ENCODE measurements at places on chromosomes 5 and 9. TPM values are rescaled to one million over a fixed set of nuclear protein-coding genes. Genes with fewer than 3 reads are reported as not detected.

The MYMK gene
- total RNA-seq, result not detected

The CHSY3 gene
- not detected for total RNA-seq

The CD14 gene
- 0.39 TPM for total RNA-seq

The PGM5 gene
- total RNA-seq, result not detected

The GLDC gene
- 1.0 TPM for total RNA-seq

The SPATA9 gene
- total RNA-seq, result not detected

DNA sequence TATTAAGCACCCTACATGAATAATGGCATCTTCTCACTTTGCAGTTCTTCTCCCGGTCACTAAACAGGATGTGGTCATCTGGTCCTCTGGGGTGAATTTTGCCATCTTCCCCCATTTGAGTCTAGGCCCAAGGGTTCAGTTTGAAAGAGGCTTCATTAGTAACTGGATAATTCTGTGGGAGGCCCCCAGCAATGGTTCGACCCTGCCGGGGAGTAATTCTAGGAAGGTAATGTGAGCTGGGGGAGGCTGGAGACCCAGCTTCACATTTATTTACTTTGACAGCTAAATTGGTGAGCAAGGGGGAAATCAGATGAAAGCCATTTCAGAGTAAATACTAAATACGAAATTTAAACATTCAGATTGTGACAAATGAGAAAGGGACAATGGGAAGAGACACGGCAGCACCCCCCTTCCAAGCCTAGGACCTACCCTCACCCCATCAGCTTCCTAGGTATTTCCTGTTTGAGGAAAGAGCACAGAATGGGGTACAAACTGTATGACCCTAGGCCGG, 4.1 kb upstream of the LHX6 start:
- H3K4me3 ChIP-seq, result no peak overlapping the region
- DNase-seq, result no peak
- no peaks in the 10 kb centered on the region for H3K4me1 ChIP-seq
- H3K27me3 ChIP-seq, result peaks cover 15% of the 10 kb centered on the region
- no peaks in the 10 kb centered on the region for H3K36me3 ChIP-seq

DNA sequence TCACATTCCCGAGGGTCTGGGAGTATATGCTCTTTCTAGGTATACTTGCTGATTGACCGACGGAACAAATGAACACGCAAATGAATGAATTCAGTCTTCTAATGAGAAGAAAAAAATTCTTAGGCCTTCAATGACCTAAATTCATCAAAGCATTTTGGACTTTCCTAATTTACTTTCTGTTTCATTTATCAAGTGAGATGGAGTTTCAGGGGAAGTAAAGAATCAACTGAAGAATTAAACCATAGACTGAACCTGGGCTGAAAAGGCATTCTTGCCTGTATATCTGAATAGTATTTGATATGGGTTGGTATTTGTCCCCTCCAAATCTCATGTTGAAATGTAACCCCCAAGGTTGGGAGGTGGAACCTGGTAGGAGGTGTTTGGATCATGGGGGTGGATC, 64.1 kb downstream of the ZFAND5 start:
- H3K36me3 ChIP-seq, result no peaks in the 10 kb centered on the region
- DNase-seq, result no peak
- no peak overlapping the region for H3K4me3 ChIP-seq
- H3K27me3 ChIP-seq, result peaks cover 3% of the 10 kb centered on the region
- no peak overlapping the region for H3K27ac ChIP-seq
- H3K4me1 ChIP-seq, result peaks cover 20% of the 10 kb centered on the region

- peaks cover 16% of the 10 kb centered on the region for H3K4me1 ChIP-seq
- no peaks in the 10 kb centered on the region for H3K27me3 ChIP-seq
- H3K4me3 ChIP-seq, result no peak overlapping the region
- peaks cover 56% of the 10 kb centered on the region for H3K36me3 ChIP-seq
- H3K27ac ChIP-seq, result no peak overlapping the region
- DNase-seq, result no peak
Observed at GRCh38 chr5:55467862-55468551, 66.8 kb downstream of the PLPP1 start.

GRCh38 chr5:76674330-76675066, 41.4 kb upstream of the F2R start:
- H3K27ac ChIP-seq, result no peak overlapping the region
- no peaks in the 10 kb centered on the region for H3K27me3 ChIP-seq
- H3K4me1 ChIP-seq, result no peaks in the 10 kb centered on the region
- H3K4me3 ChIP-seq, result no peak overlapping the region

- DNase-seq, result no peak
- H3K4me1 ChIP-seq, result peaks cover 11% of the 10 kb centered on the region
- no peak overlapping the region for H3K27ac ChIP-seq
- peaks cover 3% of the 10 kb centered on the region for H3K27me3 ChIP-seq
- peaks cover 12% of the 10 kb centered on the region for H3K36me3 ChIP-seq
- H3K4me3 ChIP-seq, result no peak overlapping the region
Observed at GRCh38 chr9:136750526-136750925, 2.2 kb upstream of the LCN6 start.

DNA sequence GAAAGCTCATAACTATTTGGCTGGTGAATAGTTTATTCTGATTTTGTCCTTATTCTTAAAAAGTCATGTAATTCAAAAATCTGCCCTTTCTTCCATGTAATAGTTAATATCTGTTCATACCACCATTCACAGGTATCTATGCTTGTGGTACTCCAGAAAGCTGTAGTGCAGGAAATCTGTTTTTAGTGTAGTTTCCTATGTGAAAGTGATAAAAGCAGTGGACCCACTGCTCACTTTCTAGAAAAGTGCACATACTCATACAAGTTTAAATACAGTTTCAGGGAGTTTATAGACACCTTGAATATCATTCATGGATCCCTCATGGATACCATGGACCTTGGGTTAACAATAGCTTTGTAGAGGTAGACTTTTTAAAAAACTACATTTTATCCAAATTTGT, 20.2 kb downstream of the PBX3 start:
- H3K27ac ChIP-seq, result no peak overlapping the region
- no peak overlapping the region for H3K4me3 ChIP-seq
- no peaks in the 10 kb centered on the region for H3K36me3 ChIP-seq
- H3K4me1 ChIP-seq, result peaks cover 11% of the 10 kb centered on the region

- H3K36me3 ChIP-seq, result no peaks in the 10 kb centered on the region
- H3K27ac ChIP-seq, result no peak overlapping the region
Observed at GRCh38 chr9:37339923-37340322, 82.6 kb upstream of the GRHPR start.

DNA sequence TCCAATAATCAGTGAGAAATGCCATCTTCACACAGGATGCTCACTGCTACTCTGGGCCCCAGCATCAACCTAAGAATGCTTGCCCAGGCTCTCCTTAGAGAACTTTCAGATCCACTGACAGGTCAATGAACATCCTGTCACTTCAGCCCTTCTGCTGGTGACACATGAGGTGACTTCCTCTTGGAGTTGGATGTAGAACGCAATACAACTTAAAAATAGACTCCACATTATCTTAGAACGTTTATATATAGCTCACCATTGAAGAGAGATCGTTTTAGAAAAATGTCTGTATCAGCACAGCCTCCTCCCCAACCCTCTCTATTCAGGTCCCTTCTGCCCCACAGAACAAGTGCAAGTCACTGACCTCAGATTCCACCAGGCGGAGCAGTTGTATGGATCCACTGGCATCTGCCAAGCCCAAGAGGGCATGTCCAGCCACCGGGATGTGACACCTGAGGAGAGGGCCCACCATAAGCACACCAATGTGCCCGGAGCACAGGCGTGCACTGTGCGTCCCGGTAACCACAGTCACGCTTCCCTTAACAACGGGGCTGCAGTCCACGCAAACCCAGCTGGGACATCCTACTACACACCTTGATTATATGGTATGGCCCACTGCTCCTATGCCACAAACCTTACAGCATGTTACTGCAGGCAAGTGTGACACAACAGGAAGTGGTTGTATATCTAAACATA, 2.9 kb downstream of the DPH7 start:
- H3K27me3 ChIP-seq, result no peaks in the 10 kb centered on the region
- peak overlapping the region; percentile 51 for H3K4me3 ChIP-seq
- peak overlapping the region; percentile 15 for H3K27ac ChIP-seq
- no peak for DNase-seq

GRCh38 chr9:8845808-8846207, 1046.2 kb upstream of the DMAC1 start:
- no peaks in the 10 kb centered on the region for H3K36me3 ChIP-seq
- no peaks in the 10 kb centered on the region for H3K27me3 ChIP-seq
- H3K27ac ChIP-seq, result no peak overlapping the region
- H3K4me1 ChIP-seq, result no peaks in the 10 kb centered on the region

DNA sequence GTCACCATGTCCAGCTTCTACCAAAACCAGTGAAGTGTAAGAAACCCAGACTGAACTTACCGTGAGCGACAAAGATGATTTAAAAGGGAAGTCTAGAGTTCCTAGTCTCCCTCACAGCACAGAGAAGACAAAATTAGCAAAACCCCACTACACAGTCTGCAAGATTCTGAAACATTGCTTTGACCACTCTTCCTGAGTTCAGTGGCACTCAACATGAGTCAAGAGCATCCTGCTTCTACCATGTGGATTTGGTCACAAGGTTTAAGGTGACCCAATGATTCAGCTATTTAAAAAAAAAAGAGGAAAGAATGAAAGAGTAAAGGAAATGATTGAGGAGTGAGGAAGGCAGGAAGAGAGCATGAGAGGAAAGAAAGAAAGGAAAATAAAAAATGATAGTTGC, 19.8 kb downstream of the IL7R start:
- peak overlapping the region; percentile 68 for H3K27ac ChIP-seq
- no peaks in the 10 kb centered on the region for H3K27me3 ChIP-seq
- DNase-seq, result no peak
- no peak overlapping the region for H3K4me3 ChIP-seq
- H3K36me3 ChIP-seq, result peaks cover 93% of the 10 kb centered on the region

- DNase-seq, result no peak
- peaks cover 34% of the 10 kb centered on the region for H3K4me1 ChIP-seq
- H3K27me3 ChIP-seq, result no peaks in the 10 kb centered on the region
- no peak overlapping the region for H3K4me3 ChIP-seq
Observed at GRCh38 chr5:82100303-82101077, 128.7 kb downstream of the ATG10 start.

GRCh38 chr5:59583151-59583809, 310.2 kb downstream of the PDE4D start:
- no peak overlapping the region for H3K27ac ChIP-seq
- peaks cover 34% of the 10 kb centered on the region for H3K27me3 ChIP-seq
- no peak for DNase-seq
- H3K4me3 ChIP-seq, result no peak overlapping the region
- H3K4me1 ChIP-seq, result peaks cover 2% of the 10 kb centered on the region
- H3K36me3 ChIP-seq, result no peaks in the 10 kb centered on the region

DNA sequence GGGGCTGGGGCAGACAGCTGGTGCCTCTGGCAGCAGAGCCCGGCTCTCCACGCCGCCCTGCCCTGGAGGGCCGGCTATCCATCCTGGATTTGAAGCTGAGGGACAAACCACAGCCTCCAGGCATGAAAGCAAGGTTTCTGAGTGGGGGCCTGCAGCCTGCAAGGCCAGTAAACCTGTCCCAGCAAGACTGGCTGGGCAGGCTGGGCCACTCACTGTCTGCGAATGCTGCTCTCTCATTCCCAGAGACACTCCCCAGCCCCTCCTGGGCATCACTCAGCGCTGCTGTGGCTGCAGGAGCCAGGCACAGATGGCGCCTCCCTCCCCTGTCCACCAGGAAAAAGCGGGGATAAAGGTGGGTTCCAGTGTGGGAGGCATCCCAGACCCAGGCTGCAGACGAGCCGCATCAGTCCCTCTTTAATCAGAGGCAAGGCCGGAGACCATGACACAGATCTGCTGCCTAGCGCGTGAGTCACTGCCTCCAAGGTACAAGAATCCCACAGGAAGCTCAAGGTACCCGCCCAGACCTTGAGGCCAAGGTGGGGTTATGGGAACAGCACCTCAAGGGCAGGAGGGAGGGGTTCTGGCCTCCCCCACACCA, 118.0 kb downstream of the VAV2 start:
- H3K4me1 ChIP-seq, result peaks cover 10% of the 10 kb centered on the region
- H3K4me3 ChIP-seq, result no peak overlapping the region
- no peaks in the 10 kb centered on the region for H3K36me3 ChIP-seq
- no peak for DNase-seq

DNA sequence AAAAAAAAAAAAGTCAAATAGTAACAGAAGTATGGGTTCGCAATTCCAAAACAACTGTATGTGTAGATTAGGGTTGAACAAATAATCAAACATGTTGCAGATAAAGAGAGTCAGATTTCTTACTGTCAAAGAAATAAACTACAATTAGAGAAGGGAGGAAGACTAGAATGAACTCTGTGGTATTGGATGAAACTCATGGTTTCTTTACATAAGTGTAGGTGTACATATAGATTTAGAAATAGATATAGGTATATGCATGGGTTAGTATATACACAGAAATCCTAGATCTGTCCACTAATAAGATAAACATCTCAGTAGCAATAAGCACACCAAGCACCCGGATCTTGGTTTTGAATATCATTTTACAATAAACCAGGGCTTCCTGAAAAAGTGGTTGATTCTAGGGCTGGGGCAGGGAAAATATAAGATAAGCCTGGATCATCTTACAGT, 21.3 kb downstream of the DTWD2 start:
- H3K4me1 ChIP-seq, result no peaks in the 10 kb centered on the region
- H3K36me3 ChIP-seq, result no peaks in the 10 kb centered on the region
- no peak for DNase-seq
- H3K27me3 ChIP-seq, result peaks cover 3% of the 10 kb centered on the region
- H3K27ac ChIP-seq, result no peak overlapping the region

DNA sequence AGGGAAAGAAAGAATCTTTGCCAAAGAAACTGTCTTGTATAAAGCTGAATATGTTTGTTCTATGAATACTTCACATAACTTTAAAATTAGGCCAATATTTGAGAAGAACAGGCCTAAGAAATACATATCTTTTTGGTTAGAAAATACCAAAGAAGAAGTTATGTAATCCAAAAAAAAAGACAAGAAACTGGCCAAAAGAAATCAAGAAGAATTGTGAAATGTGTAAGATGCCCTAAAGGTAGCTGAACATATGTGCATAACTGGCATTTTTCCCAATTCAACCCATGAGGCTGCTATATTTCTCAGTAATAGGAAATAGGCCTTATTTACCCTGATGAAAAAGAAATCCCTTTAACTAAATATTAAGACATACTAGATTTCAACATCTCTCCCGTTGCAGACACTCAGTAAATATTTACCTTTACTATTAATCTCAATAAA, 290.0 kb downstream of the CETN3 start:
- no peaks in the 10 kb centered on the region for H3K4me1 ChIP-seq
- H3K4me3 ChIP-seq, result no peak overlapping the region
- no peak overlapping the region for H3K27ac ChIP-seq
- H3K27me3 ChIP-seq, result no peaks in the 10 kb centered on the region
- DNase-seq, result no peak

- H3K4me1 ChIP-seq, result peaks cover 6% of the 10 kb centered on the region
- no peaks in the 10 kb centered on the region for H3K27me3 ChIP-seq
- no peak for DNase-seq
- H3K36me3 ChIP-seq, result no peaks in the 10 kb centered on the region
- H3K27ac ChIP-seq, result no peak overlapping the region
Observed at GRCh38 chr9:16131264-16131663, 578.4 kb downstream of the CCDC171 start.
